ENCODE measurements at places on chromosomes 6 and 20. TPM values are rescaled to one million over a fixed set of nuclear protein-coding genes. Genes with fewer than 3 reads are reported as not detected.

DNA sequence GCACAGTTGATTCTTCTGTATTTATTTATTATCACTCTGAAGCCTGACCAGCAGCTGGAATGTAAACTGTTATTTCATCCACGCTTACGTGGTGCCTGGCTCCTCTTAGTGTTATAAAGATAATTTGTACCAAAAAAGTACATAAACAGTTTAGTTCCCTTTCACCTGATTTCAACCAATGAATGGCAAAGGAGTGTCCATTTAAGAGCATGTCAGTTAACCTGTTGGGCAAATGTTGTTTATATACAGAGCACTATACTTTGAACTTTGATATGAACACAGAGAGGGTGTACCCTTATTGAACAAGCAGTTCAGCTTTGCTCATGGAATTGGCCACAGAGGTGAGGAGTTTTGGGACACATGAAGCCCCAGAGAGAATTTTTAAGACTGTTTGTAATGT lies 7.2 kb upstream of the CTCFL start:
- DNase-seq: no peak

- peak; percentile 43 for DNase-seq
Measured at GRCh38 chr6:35603326-35604202, 85.2 kb downstream of the FKBP5 start.

DNA sequence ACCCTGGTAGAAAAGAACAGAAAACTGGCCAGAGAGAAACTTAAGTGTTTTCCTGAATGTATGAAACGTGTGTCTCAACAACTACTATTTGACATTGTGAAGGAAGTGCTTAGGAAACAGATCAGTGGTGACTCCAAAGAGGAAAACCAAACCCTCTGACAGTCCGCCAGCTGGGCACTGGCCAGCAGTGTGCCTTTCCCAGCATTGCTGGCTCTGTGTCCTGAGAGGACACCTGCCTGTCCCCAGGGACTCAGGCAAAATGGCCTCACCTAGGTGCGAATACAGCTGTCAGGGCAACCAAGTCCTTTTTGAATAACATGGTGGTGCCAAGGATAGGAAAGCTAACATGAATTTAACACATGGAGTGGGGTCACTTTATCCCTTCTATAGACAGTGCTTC lies 72.5 kb downstream of the NDUFAF5 start:
- no peak for DNase-seq

DNA sequence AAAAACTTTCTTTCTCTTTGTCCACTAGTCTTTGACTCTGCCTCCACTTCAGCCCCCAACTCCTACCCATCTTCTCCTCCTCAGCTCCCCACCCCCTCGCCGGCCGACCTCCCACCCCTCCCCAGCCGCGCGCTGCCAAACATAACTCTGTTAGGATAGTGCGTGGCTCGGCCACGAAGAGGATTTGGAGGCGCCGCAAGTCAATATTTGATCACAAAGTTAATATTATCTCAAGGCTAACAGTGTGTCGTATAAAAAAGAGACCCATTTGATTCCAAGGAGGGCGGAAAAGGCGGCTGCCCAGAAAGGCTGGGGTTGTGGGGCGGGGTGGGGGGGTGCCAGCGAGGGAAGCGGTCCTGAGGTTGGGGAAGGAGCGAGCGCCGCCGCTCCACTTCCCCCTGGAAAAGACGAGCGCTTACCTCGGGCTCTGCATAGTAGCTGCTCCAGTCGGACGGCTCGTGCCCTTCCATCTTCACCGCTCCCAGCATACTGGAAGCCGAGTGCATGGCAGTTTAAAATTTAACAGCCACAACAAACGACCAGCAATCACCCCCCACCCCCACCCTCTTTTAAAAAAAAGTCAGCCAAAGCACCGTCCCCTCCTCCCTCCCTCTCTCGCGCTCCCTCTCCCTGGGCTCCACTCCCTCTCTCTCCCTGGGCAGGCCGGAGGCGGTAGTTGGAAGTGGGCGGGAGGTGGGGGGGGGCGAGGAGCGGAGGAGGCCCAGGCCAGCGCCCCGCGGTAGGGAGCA lies 425 bp downstream of the FOXA2 start:
- DNase-seq: peak; percentile 85

GRCh38 chr6:21340573-21340972 lies 253.0 kb upstream of the SOX4 start:
- no peak for DNase-seq

DNA sequence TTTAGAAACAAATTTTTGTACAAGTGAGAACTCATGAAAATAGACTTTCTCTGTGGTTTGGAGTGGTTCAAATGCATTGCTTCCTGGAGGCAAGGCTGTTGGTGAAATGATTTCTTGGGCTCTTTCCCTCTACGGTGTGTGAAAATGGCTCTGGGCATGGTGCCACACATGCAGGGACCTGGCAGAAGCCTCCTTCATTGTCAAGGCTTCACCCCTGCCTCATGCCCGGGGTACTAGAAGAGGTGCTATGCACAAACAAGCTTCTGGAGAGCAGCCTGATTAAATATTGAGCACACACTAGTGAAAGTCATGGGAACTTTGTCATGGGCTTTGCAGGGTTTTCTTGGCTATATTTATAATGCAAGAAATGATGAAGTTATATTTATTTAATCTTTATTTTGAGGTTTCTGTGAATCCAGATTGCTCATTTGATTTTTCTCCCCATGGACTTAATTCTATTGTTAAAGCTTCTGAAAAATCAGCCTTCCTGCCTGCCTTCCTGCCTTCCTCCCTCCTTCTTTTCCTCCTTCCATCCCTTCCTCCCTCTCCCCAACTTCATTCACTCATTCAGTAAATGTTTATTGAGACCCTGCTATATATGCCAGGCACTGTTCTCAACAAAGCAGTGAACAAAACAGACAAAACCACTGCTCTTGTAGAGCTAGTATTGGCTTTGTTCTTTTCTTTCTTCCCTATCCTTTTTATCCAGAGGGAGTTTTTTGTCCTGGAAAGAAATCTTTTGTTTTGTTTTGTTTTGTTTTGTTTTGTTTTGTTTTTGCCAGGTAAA lies 21.0 kb downstream of the C6orf89 start:
- peak; percentile 58 for DNase-seq

MAPK13 gene
- 19.8 TPM for total RNA-seq

GRCh38 chr6:71675386-71675785 lies 211.0 kb upstream of the RIMS1 start:
- DNase-seq: no peak

- peak; percentile 71 for DNase-seq
Measured at GRCh38 chr6:43277643-43278523, 20.2 kb upstream of the SLC22A7 start.

- DNase-seq: no peak
Measured at GRCh38 chr6:53309901-53310300, 38.8 kb downstream of the ELOVL5 start.

DNA sequence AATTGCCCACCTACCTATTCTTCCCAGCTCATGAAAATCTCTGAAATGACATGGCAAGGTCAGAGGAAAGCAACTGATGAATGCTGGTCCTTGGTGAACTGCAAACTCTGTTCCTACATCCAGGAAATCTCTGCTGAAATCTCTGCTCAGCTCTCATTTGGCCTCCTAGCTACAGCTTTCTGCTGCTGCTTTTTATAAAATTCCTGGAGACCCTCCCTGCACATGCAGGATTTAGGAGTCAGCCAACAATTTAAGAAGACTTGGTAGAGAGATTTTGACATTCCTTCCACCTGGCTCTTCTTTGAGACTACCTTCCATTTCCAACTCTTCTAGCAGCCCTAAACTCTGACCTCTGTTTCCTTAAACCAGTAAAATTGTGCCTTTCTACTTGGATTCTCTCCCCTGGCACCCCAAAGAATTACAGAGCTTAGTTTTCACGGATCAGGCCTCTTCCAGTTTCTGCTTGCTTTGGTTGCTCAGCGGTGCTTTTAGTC lies 55.5 kb downstream of the PDE7B start:
- no peak for DNase-seq

DNA sequence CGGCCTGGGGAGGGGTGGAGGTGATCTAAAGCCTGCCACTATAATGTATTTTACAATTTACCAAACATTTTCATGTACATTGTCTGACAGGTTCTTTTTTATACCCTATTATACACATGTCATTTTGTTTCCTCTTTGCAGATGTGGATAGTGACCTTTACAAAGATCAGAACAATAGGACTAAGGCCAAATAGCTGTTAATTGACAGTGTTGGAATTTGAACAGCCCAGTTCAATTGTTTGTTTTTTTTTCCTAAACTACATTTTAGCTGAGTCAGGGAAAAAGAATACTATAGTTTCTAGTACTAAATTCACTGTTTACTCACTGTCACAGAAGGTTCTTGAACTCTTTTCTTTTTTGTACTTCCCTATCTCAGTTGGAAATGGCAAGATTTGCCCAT lies 40.2 kb downstream of the PGM3 start:
- DNase-seq: no peak
